ENCODE measurements at places on chromosomes 6 and 20.

DNA sequence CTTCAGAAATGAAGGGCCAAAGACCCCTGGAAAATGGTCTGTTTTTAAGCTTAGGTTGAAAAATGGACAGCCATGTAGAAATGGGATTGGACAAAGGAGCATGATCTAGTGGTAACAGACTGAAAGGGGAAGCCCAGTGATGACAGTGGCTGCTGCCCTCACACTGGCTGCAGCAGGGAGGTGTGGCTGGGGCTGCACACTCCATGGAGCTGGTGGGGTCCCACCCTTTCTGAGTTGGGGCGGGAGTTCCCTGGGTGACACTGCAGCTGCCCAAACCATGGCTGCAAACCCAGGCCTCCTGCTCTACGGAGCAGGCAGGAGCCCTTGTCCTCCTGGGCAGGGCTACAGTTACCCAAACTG is 8.5 kb upstream of the PACSIN1 start:
- no peak for DNase-seq

GRCh38 chr6:82085701-82086100 is 161.8 kb downstream of the IBTK start:
- no peak for DNase-seq

- DNase-seq, result peak; percentile 70
Observed at GRCh38 chr20:46694484-46694883, 5.2 kb upstream of the TP53RK start.

- no peak for DNase-seq
Observed at GRCh38 chr6:88952065-88952704, 11.2 kb downstream of the RNGTT start.

DNA sequence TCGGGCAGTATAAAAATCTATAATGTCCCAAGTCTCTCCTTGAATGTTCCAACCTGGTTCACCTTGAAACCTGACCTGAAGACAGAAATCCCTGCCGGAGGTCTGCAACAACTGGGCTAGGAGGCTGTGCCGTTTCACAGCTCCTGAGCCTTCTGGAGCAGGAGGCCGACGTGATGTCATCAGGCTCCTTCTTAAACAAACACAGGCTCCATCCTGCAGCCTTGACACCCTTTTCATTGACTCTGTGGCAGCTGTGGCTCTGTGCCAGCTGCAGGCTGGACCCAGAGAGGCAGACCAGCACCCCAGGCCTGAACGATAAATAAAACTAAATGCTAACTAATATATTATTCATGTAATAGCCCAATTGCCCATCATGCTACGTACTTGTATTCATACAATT is 483.9 kb downstream of the CD83 start:
- peak; percentile 67 for DNase-seq

GRCh38 chr20:32764005-32764960 is 2.1 kb downstream of the DNMT3B start:
- DNase-seq, result peak; percentile 26

- DNase-seq, result peak; percentile 85
Observed at GRCh38 chr6:82363428-82364086, at the start of gene TPBG. Gene TPBG (plus strand): TSS chr6:82363817. CDS start chr6:82364962, 1,145 bp downstream.

DNA sequence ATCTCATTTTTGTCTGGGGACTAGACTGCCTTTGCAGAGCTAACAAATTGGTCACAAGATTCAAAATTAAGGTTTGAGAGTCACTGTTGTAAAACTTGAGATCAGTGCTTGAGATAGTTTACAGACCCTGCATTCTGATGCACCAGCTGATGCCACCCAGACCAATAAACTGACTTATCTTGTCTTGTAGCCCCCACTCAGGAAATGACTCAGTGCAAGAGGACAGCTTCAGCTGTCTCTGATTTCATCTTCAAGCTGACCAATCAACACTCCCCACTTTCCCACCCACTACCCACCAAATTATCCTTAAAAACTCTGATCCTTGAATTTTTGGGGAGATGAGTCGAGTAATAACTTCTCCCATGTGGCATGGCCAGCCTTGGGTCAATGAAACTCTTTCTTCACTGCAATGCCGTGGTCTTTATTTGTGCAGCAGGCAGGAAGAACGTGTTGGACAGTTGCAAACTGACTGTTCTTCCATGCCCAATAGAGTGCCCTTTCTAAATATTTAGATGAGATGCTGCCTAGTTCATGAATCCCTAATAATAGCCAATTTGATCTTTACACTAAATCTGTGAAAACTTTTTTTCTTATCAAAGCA is 48.3 kb upstream of the PROKR2 start:
- no peak for DNase-seq

DNA sequence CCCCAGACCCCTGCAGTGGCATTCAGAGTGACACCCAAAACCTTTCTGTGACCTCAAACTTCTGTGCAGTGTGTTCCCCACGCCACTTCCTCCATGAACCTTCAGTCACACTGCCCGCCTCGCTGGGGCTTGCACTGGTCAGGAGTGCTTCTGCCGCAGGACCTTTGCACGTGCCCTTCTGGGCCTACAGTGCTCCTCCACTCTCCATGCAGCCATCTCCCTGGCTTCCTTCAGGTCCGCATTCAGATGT is 27.1 kb downstream of the SYNJ2 start:
- no peak for DNase-seq

- DNase-seq, result no peak
Observed at GRCh38 chr6:67300430-67301040, 1334.5 kb upstream of the ADGRB3 start.

- no peak for DNase-seq
Observed at GRCh38 chr6:42047213-42047590, 3.1 kb upstream of the TAF8 start.

DNA sequence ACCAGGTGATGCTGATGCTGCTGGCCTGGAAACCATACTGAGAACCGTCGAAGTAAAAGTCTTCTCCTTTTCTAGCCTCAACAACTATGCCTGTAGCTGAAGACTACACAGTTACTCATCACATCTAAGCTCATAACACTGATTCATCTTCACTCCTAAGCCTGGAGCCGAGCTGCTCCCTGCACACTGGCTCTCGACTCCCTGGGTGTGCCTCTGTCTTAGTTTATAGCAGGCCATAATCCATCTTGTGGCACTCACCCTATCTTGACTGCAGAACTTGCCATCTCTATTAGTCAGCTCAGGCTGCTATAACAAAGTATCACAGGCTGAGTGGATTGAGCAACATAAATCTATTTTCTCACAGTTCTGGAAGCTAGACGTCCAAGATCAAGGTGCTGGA is 191.0 kb downstream of the UNC5CL start:
- no peak for DNase-seq

DNA sequence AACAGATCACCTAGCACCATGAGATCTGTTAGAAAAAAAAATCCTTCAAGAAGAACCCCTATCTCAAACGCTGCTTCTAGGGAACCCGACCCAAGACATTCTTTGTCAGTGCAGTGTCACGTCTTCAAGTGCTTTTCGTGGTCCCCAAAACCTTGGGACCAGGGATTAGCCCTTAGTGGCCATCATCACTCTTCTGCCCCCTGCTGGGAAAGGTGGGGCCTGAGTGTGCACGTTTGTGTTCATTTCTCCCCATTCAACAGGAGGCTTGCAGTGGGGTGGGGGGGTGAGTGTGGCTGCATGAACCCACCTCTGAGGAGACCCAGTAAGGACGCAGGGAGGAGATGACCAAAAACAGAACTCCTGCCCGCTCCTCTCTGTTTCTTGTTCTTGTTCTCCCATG is 218.2 kb upstream of the RNF24 start:
- DNase-seq, result no peak

DNA sequence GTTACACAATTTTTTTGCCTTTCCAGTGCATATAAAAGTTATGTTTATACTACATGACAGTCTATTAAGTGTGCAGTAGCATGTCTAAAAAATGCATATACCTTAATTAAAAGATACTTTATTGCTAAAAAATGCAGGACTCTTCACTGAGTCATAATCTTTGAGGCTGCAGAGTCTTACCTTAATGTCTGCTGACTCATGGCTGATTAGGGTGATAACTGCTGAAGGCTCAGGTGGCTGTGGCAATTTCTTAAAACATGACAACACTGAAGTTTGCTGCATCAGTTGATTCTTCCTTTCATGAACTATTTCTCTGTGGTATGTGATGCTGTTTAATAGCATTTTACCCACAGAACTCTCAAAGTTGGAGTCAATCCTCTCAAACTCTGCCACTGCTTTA is 19.1 kb downstream of the ZSCAN23 start:
- no peak for DNase-seq

- DNase-seq, result peak; percentile 67
Observed at GRCh38 chr6:158819213-158819976, at the start of gene EZR. Gene EZR (minus strand): TSS chr6:158819368. CDS start chr6:158818093, 1,275 bp downstream.

- no peak for DNase-seq
Observed at GRCh38 chr6:79307321-79308036, 73.0 kb upstream of the HMGN3 start.

DNA sequence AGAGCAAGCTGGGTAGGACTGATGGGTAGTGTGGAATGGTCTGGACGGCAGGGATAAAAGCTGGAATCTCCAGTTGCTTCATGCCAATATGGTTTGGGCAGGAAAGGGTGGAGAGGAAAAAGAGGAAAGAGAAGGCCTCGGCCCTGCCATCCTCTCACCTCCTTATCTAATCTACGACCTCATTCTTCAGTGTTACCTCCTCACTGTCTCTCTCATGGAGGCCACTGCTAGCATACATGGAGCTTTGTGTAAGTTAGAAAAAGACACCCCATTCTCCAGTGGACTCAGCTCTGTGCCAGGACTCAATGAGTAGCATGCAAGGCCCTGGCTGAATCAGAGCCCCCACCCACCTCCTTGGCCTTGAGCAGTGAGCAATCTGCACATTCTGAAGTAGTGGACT is 6.1 kb upstream of the ARID1B start:
- no peak for DNase-seq

DNA sequence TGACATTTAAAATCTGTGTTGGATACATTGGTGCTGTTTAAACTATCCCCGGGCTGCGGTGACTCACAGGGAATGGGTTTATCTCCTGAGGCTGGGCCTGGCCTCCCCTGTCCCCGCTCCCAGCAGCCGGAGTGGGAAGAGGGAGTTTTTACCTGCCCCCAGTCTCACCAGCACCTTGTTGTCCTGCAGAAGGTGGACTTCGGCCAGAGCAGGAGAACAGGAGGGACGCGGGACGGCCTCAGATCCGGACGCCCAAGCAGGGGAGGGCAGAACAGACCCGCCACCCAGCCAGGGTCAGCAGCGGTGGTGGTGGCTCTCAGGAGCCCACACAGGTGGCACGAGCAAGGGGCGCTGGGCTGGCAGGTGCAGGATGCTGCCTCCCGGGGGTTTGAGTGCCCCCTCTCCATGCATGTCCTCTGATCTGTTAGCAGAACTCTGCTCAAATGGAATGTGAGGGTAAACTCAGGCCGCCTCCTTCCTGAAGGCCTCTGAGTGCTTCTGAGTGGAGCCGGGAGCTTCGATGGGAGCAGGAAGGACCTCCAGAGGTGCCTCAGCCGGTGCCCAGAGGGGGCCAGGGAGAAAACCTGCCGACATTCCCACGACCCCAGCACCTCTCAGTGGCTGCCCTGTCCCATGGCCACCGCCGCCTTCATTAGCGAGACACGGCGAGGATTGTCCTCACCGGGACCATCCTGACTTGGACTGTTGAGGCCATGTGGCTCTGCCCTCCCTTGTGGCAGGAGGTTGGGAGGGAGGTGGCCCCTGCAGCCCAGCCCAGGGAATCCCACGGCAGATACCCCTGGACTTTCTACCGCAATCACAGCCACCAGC is 43.4 kb upstream of the MRGBP start:
- no peak for DNase-seq

DNA sequence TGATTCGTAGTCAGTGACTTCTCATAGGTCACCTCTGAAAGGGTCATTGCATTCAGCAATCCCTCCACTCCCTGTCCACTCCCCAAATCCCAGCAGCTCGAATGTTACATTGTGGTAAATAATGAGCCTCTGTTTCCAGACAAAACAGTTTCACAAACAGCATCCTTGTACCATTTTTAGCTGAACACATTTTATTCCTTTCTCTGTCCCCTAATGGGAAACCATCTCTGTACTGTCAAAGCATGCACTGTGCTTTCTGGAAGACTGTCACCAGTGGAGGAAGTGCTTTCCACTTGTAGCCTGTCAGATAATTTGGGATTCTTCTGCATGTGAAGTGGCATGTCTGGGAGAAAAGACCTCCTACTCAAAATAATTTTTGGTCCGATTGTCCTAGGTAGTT is 82.0 kb downstream of the SLC35F1 start:
- peak; percentile 13 for DNase-seq

GRCh38 chr20:33460711-33461110 is 17.1 kb upstream of the SNTA1 start:
- peak; percentile 34 for DNase-seq

DNA sequence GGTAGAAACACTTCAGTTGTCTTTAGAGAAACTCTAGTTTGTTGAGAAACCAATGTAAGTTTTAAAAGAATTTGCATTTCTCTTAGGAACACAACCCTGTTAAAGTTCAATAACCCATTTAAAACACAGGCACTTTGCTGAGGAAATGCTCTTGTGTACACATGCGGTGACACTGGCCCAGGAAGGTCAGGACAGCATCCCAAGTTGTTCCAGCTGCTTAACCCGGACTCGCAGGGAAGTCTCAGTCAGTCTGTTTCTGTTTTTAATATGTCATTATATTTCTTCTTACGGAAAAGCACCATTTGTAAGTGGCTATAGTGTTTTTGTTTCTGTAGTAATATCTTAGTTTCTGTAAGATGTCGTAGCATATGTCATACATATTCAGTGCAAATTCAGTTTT is 36.9 kb downstream of the RIN2 start:
- DNase-seq, result no peak

DNA sequence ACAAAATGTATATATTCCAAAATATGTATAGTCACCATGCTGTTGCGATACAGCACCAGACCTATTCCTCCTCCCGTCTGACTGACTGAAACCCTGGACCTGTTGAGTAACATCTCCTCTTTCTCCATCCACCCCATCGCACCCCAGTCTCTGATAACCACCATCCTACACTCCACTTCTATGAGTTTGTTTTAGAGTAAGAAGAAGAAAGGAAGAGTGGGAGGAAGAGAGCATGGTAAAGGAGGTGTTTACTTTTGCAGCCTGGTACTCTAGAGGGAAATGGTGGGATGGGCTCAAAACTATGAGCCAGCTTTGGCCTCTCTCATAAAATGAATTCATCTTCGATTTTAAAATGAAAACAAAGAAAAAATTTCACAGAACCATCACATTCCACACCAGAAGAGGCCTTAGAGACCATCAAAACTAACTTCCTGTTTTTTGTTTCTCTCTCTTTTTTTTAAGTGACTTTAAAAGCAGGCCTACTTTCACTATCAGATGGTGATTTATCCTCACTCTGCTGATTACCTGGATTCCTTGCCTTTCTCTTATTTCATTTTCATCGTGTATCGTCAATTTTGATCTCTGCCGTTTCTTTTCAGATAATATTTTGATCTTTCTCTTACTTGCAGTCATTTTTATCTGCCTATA is 16.8 kb upstream of the FUCA2 start:
- DNase-seq, result no peak

DNA sequence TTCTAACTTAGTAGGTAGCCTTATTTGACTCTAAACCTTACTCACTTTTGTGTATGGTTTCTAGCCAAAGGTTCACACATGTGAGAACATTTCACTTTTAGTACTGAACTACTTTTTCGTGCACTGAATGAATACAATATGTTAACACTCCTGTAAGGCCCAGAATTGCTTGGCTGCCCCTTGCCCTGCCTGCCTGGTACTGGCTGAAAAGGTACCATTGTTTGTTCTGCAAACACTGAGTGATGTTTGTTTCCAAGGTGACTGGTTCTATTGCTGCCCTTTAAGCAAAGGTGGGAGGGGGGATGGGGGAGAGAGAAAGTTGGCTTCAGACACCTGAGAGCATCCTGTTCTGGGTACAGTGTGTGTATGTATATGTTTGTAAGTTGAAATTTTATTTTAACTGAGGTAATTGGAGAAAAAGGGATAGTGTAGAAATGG is 31.2 kb downstream of the RREB1 start:
- no peak for DNase-seq
